ENCODE measurements at places on chromosomes 11 and 22.

GRCh38 chr11:94641167-94641761 is 74.1 kb downstream of the PIWIL4 start:
- no peak for DNase-seq

DNA sequence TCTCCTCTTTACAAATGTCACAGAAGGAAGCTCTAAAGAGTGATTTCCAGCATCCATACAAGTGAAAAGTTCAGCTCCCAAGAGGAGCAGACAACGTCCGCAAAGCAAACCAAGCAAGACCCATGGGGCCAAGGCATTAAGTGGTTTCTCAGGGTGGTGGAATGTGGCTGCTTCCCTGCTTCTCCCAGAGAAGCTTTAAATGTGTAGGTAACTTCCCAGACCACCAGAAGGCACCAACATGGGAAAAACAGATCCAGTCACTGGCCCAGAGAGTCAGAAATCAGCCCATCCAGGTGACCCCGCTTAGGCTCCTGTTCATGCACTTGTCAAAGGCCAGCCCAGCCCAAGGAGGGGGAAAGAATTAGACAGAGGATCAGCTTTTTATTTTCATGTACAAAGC is 13.3 kb upstream of the PHF21A start:
- DNase-seq: no peak

DNA sequence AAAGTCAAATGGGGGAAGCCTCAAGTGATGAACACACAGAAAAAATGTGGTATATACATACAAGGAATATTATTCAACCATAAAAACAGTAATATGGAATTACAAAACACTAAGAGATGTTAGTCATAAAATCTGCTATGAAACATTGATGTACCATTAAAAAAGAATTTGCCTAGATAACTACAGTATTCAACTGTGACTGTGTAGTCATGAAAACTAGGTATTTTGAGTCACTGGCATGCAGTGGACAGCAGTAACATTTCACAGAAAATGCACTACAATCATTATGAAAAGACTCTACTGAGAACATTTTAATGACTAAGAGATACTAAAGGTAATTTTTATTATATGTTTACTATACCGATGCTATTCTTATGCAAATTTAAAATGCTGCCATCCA is 11.7 kb downstream of the ZNF195 start:
- no peak for DNase-seq

DNA sequence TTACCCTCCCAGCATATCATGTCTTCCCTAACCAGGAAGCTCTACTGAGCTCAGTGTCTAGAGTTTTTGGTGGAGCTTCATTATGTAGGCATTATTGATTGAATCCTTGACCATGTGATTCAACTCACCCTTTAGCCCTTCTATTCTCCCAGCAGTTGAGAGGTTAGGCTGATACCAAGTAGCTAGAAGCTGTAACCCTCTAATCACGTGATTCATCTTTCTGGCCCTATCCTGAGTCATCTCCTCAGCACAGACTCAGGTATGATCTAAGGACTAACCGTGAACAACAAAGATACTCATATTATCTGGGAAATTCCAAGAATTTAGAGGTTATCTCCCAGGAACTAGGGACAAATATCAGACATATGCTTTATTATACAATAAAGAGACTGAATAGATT is 625.5 kb downstream of the JRKL start:
- no peak for DNase-seq

DNA sequence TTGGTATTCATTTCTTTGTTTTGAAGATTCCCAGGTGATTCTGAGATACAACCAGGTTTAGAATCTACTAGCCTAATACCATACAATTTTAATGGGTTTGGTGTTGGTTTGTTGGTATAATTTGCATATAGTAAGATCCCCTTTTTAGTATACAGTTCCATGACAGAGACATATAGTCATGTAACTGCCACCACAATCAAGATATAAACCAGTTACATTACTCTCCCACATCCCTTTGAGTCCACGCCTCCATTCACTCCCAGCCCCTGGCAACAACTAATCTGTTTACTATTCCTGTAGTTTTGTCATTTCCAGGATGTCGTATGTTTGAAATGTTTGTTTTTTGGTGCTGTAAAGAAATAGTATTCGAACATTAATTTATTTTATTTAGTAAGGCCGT is 4.3 kb downstream of the ASRGL1 start:
- no peak for DNase-seq

DNA sequence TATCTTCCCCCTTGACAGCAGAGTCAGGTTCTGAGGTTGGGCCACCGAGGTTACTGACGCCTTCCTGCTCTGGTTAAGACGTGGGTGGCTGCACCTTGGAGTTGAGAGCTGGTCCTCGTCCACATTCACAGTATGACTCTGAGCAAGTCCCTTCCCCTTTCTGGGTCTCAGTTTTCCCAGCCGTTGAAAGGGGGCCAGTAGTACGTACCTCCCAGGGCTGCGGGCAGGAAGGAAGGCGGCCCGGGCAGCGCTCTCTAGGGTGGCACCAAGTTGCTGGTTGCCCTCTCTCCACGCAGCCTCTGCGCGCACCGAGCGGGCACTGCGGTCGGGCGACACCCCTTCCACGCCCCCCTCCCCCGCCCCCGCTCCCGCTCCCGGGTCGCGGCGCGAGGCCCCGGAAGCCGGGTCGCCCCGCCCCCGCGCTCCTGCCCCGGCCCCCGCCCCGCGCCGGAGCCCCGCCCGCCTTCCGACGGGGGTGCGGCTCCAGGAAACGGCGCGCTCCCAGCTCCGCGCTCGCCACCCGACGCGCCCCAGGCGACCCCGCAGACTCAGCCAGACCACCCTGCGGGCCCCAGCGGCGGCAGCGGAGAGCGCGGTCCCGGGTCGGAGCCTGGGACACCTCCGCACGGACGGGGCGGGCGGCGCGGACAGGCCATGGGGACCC is at the start of gene EHBP1L1:
Gene EHBP1L1, plus strand, starts transcription at position 486 of the 664 bp plus-strand sequence. CDS start 250 bp downstream, outside the sequence.
- peak; percentile 74 for DNase-seq

- no peak for DNase-seq
Observed at GRCh38 chr22:31954535-31955523, 10.5 kb downstream of the YWHAH start.

DNA sequence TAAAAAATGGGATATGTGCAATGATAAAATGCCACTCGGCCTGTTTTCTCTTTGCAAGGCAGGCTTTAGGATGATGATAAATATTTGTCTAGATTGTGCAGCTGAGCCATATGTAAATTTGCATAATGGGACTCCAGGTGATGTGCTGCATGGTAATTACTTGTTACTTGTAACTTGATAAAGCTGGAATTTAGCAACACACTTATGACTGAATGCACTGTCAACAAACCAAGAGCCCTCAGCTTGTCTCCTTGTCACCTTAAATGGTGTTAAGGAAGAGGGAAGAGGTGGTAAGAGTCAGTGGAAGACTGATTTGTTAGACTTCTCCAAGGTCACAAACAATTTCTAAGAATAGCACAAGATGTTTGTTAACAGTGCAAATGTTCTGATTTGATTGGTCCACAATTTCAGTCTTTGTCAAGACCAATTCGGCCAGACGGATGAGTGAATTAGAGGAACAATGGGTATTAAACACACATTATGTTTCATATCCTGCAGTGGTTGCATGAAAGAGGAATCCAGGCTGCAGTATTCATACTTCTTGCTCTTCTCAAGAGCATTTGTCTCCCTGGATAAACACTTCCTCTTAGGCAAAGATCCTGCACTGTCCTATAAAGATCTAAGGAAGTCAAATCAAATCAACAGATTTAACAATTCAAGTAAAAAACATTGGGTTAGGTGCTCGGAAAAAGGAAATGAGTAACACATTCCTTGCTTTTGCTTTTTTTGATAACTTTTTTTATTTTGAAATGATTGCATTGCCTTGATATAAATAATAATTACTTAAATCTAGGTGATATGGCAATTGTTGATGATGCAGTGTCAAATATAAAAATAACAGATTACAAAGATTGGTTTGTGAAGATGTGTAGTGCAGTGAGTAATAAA is 448.3 kb upstream of the DDI1 start:
- DNase-seq: no peak

GRCh38 chr22:35618427-35619223 is 1.5 kb upstream of the MB start:
- DNase-seq: no peak

DNA sequence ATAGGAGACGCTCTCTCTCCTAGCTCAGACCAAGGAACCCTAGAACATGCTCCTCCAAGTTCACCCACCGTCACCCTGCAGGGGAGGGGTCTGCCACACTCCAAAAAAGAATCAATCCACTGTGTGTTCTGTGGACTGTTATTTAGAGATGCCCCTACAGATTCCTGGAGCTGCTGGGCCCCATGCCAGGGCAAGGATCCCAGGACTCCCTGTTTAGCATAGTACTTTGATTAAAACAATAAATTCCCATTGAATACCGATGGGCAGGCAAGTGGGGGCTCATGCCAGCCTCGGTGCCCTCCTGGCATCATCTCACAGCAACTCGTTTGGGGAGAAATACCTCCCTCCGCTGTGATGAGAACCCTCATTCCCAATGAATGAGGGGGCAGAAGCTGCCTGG is 247.5 kb downstream of the ST3GAL4 start:
- no peak for DNase-seq

DNA sequence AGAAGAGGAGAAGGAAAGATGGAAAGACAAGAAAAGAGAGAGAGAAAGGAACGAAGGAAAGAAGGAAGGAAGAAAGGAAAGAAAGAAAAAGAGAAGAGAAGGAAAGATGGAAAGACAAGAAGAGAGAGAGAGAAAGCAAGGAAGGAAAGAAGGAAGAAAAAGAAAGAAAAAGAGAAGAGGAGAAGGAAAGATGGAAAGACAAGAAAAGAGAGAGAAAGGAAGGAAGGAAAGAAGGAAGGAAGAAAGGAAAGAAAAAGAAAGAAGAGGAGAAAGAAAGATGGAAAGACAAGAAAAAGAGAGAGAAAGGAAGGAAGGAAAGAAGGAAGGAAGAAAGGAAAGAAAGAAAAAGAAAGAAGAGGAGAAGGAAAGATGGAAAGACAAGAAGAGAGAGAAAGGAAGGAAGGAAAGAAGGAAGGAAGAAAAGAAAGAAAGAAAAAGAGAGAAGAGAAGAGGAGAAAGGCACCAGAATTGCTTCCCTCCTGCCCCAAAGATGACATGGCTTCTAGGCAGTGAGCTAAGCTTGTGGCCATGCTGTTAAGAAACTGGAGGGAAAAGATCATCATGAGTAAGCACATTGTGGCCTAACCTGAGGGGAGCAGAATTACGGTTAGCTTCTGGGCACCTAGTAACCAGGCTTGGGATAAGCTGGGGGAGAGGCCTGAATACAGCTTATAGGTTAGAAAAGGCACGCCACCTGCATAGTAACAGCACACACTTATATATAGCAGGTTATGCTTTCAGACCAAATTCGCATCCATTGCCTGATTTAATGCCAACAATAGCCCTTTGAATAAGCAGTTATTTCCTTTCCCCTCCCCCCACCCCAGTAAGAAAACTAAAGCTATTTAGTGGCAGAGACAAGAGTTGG is 2.3 kb upstream of the ST3GAL4 start:
- no peak for DNase-seq

DNA sequence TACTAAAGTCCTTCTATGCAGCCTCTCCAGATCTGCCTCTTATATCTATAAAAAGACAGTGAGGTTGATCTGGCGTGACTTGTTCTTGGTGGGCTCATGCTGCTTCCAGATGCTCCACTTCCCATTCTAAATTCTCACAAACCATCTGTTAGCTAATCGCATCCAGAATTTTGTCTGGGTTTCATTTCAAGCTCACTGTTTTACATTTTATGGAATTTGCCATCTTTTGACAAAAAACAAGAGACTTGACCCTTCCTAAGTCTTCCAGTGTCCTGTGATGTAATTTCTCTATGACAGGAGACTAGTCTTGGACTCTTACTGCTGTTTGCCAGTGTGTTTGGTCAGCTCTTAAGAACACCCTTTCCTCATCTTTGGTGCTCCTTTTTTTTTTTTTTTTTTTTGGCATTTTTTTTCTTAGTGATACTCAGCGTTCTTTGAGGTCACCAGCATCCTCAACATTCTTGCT is 23.0 kb downstream of the CRKL start:
- DNase-seq: no peak

- no peak for DNase-seq
Observed at GRCh38 chr22:41920271-41920976, 5.5 kb upstream of the SHISA8 start.

GRCh38 chr22:19586922-19587684 is 62.9 kb upstream of the CLDN5 start:
- DNase-seq: no peak

All from effector CD4-positive, alpha-beta T cell (primary cell).